Mesenteric fat pad (tissue), 1 donor: ENCODE measurements at places on chromosomes 2 and 18. TPM values are rescaled to one million over a fixed set of nuclear protein-coding genes. Genes with fewer than 3 reads are reported as not detected.

The AQP12A gene
- total RNA-seq: not detected

The FSHR gene
- total RNA-seq: not detected

The SERPINB4 gene
- not detected for total RNA-seq

The SLC4A3 gene
- 6.7 TPM for total RNA-seq

The CRACDL gene
- 7.9 TPM for total RNA-seq

The GALNT3 gene
- 1.1 TPM for total RNA-seq

The MTX2 gene
- total RNA-seq: 18.8 TPM

The ACMSD gene
- not detected for total RNA-seq

The TFPI gene
- total RNA-seq: 66.8 TPM

The MAPK4 gene
- not detected for total RNA-seq
